Suppressor macrophage treated with lipopolysaccharide for 1 hour (primary cell): ENCODE measurements at places on chromosomes 5 and 9.

- DNase-seq = no peak
These were observed 91.1 kb upstream of the FBN2 start for GRCh38 chr5:128629157-128629556.

DNA sequence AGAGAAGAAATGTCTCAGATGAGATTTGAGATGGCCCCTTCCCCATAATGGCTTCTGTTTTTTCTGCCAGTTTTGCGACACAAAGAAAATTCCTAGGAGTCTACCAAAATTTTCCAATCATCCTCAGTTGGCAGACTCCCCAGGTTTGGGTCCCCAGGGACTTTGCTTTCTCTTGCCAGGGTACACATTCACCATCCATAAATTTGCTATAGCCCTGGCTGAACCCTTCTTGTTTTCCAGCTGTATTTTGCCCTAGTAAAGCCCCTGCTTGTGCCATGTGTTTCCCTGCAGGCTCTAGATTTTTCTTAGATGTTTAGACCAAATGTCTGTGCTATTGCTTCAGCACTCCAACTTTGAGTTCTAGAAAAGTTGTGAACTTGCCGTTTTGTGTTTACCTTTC lies 283.2 kb downstream of the ANXA1 start:
- DNase-seq = no peak

DNA sequence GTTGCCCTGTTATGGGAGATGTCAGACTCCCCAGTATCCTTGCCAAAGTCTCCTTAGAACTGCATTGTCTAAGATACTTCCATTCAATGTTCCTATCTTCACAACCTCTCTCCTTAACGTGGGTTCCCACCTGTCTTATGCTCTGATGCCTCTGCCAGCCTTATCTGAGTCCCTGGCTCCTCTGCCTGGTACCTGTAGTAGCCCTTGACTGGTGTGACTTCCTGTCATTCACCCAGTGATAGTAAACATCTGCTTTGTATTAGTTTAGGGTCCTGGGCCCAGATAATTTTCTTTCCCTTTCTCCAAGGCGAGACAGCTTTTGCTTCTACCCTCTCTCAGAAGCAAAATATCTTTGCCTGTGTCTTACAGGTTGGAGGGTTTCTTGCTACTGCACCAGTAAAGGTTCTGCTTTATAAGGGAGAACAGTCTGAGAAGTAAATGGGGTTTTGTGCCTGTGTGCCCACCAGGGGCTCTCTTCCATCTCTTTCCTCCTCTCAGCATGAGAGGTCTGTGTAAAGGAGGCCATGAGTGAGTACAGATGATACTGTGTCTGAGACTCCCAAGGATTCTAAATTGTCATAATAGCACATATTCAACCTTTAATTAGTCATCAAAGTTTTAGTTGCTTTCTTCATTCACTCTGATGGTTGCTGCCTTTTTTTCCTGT lies 220.8 kb downstream of the PRR16 start:
- DNase-seq = no peak

DNA sequence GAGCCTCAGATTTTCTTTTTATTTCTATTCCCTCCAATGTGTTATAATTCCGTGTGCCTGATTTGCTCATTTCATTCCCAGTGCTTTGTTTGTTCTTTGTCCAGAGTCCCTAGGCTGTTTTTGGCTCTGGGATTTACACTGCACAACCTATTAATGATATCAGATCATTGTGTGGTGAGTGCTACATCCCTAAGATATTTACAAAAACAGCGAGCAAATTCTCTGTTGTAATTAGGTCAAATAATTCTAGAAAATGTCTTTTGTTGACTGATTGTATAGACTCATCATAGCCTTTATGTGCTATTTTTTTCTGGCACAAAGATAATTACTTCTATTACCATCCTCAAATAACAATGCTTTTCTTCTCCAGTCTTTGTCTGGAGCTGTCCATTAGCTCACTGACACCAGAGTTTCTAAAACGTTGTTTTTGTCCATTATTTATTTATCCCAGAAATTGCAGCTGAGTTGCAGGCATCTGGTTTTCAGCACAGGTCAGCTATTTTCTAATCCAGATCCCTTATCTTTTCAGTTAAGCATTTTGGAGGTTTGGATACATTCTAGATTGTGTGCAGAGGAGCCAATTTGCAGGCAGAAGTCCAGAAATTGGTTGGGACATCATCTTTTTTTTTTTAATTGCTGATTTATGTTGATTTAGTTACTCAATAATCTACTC lies 379.9 kb upstream of the DMAC1 start:
- DNase-seq = no peak

- no peak for DNase-seq
These were observed 106.6 kb upstream of the ANKRD55 start for GRCh38 chr5:56339732-56340131.

- no peak for DNase-seq
These were observed 45.5 kb downstream of the HTR1A start for GRCh38 chr5:63916786-63917185.
